NCI-H345 (cell line): ENCODE measurements at places on chromosomes 7 and 10.

DNA sequence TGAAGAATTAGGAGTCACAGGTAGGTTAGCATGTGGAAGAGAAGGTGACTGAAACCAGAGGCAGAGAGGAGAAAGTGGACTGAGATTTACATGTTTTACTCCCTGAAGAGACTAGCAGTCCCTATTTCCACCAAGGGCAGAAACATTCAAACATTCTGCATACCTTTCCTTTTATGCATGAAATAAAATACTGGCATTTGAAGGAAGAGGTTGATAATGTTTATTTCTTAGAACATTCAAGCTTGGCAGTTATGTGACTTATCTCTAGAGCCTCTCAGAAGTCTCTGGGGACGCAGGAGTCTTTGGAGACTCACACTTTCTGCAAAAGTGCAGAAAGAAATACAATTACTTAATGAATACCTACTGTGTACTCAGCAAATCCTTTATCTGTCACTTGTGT is 507.1 kb upstream of the C7orf33 start:
- DNase-seq, result no peak

DNA sequence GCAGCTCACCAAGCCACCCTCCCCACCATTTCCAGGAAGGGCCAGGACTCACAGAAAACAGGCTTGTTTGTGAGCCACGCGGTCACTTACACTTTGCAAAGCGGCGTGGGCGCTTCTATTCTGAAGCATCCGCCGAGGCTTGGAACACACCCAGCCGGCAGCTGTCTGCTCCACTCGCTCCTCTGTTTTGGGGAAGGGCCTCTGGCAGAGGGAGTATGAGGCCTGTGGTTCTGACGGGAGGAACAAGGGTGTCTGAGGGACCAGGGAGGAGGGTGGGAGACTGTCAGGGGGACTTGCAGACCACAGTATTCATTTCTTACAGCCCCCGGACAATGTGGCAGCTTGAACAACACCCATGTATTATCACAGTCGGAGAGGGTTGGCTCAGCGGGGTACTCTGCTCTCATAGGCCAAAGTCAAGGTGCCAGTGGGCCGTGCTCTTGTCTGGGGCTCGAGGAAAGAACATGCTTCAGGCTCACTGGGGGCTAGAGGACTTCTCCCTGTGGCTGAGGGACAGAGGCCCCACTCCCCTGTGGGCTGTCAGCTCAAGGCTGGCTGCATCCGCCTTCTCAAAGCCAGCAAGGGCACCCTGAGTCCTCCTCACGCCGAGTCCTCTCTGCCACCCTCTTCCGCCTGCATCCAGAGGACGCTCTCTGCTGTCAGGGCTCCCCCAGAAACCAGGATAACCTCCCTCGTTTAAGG is 60.4 kb upstream of the FAM20C start:
- no peak for DNase-seq

DNA sequence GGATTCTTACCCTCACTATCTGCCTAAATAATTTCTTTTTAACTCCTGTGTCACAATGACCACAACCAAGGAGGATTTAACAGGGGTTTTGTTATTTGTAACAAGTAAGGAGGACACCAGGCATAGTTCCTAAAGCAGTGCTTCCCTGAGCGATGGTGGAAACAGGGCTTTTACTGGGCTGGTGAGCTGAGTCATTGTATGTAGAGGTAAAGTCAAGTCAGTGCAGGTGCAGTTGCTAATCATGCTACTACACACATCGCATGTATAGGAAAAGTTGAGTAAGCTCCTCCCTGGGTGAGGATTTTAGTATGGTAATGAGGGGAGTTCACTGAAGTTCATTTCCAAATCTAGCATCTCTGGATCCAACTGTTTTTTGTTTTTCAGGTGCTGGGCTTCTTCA is 22.9 kb upstream of the ABCA13 start:
- no peak for DNase-seq

- no peak for DNase-seq
Measured at GRCh38 chr7:133050200-133050995, 31.5 kb downstream of the CHCHD3 start.

DNA sequence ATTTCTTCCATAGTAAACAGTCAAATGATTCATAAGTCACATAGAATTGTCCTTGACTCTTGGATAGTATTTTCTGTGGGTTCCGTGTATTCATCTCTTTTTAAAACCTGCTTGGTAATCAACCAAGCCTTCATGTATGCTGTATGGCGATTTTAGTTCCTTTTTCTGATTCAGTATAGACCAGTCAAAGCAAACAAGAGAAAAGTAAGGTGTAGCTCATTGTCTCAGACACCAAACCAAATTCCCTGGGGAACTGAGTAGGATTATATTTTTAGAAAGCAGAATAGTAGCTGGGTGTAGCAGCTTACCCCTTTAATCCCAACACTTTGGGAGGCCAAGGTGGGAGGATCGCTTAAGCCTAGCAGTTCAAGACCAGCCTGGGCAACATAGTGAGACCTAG is 240.5 kb downstream of the BBS9 start:
- no peak for DNase-seq

- no peak for DNase-seq
Measured at GRCh38 chr10:86335831-86336230, 30.8 kb downstream of the GRID1 start.

DNA sequence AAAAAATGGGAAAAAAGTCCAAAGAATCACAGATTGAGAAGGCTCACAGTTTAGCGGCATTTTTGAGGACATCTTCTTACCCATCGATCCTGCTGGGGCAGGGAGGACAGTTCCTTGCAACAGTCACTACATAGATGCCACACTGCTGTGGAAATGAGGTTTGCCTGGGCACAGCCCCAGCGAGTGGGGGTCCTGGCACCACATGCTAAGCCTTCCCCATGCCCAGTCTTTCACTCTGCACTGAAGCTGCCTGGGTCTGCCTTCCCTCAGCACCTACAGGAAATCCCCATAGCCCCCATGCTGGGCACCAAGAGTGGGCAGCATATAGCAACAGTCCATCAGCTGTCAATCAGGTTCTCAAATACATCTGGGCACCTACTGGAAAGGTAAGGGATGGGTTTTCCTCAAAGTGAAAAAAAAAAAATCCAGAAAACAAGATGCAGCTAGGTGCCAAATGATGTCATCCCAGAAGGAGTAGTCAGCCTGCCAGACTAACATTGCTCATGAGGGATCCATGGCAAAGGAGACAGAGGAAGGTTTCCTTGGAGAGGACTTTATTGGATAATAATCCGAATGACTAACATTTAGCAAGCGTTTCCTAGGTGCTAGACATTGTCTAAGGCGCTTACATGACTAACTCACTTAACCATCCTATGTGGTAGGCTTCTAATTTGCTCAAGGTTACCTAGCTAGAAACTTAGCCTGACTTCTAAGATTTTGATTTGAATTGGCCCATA is 125.7 kb upstream of the CXCL12 start:
- DNase-seq, result no peak

GRCh38 chr7:73971322-73971703 is 56.7 kb upstream of the ELN start:
- DNase-seq, result no peak

DNA sequence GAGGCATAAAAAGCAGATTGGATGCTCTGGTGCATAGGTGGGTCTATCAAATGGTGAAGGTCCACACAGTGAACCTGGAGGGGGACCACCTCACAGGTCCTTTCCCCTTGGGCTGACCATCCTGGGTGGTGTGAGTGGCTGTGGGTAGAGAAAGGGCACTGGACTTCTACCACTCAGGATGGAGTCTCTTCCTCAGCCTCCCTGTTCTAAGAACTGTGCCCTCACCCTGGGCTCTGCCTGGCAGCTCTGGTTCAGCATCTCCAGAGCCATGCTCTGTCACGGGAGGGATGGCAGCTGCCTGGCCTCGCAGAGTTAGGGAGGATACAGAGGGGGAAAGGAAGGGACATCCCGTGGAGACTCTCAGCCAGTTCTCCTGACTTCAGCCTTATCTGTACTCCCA is 121.8 kb downstream of the TAX1BP1 start:
- no peak for DNase-seq

GRCh38 chr10:12264204-12264940 is 68.4 kb downstream of the CDC123 start:
- peak; percentile 78 for DNase-seq

- no peak for DNase-seq
Measured at GRCh38 chr10:132290631-132291030, 17.1 kb downstream of the STK32C start.

GRCh38 chr7:142168746-142169145 is 57.2 kb downstream of the MGAM2 start:
- DNase-seq, result no peak

GRCh38 chr7:73555411-73555982 is 2.0 kb downstream of the BCL7B start:
- DNase-seq, result no peak

- no peak for DNase-seq
Measured at GRCh38 chr10:34109952-34110702, 705.0 kb downstream of the PARD3 start.

- DNase-seq, result no peak
Measured at GRCh38 chr7:111780527-111780926, 218.2 kb upstream of the IMMP2L start.

DNA sequence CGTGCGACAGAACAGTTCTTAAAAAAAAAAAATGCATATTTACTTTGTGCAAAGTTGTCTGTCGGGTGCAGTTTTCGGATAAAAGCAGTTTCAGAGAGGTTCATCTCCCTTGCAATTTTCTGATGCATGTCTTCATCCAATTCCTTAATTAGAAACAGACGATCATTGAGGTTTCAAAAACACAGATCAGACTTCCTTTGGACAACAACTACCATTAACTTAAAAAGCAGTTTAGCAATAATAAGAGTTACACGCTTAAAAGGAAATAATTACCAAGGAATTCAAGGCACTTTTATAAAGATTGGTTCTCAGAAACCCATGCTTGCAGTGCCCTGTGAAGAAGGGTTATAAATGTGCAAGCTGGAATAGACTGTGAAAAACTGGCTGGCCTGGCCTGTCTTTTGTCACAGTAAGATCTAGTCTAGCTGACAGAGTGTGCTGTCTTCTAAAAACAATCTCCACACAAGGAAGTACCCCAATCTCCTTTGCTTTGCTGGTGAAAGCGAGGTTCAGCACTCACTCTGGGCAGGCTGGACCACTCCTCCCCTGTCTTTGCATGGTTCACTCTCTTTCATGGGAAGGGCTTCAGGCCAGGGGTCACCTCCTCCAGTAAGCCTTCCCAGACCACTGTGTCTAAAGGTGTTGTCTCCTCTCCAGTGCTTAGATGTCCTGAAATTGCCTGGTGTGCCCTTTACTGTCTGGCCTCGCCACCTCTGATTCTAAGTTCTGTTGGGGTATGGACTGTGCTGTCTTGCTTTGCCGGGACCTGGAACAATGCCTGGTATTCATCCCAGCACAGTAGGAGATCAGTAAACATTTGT is 34.8 kb upstream of the HNRNPH3 start:
- no peak for DNase-seq

- DNase-seq, result no peak
Measured at GRCh38 chr10:116866987-116867595, 17.8 kb downstream of the ENO4 start.

DNA sequence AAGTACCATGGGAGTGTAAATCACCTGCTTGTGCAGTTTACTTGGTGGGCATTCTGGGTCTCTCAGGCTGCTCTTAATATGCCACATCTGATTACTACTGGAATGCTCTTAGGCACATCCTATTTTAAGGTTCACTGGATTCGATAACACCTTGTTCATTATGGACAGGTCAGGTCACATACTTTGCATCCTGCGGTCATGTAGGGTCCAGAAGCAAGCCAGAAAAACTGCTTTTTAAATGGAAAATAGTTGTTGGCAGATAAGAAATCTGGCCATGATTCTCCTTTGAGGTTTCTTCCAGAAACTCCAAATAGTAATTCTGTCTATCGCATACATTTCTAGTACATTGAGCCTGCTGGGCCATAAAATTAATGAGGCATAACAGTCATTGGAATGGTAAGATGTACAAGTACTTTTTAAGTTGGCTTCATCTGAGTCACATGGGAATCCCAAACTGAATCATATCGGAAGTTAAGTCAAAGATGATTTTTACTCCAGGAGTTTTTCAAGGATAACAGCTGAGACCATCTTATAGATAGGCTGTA is 371.9 kb downstream of the LRRTM3 start:
- no peak for DNase-seq

DNA sequence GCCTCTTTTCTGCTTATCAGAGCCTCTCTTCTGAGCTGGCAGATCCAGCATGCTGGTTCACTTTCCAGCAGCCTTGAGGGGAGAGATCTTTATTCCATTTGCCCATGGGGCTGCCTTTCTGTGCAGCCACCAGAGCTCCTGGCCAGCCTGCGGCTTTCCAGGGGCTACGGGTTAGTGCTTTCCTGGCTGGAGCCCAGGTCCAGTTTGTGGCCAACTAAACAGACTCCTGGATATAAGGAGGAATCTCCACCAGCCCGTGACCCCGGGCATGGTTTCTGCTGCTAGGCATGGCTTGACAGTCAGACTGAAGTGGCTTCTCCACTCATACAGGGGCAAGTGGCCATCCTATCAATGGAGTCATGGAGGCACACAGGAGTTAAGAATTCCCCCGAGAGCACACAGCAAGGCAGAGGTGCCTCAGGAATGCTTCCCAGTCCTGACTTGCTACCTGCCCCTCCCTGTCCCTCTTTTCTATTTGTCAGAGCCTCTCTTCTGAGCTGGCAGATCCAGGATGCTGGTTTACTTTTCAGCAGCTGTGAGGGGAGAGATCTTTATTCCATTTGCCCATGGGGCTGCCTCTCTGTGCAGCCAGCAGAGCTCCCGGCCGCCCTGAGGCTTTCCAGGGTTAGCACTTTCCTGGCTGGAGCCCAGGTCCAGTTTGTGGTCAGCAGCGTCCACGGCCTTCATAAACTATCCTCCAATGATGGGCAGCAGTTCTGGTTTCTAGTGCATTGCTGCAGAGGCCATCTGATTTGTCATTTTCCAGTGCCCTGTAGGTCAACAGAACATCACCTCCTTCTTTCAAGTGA is 35.9 kb downstream of the TSPAN15 start:
- no peak for DNase-seq

- peak; percentile 47 for DNase-seq
Measured at GRCh38 chr7:87318741-87319140, 26.7 kb upstream of the CROT start.

- DNase-seq, result peak; percentile 41
Measured at GRCh38 chr7:144416341-144416740, 12.8 kb upstream of the NOBOX start.

DNA sequence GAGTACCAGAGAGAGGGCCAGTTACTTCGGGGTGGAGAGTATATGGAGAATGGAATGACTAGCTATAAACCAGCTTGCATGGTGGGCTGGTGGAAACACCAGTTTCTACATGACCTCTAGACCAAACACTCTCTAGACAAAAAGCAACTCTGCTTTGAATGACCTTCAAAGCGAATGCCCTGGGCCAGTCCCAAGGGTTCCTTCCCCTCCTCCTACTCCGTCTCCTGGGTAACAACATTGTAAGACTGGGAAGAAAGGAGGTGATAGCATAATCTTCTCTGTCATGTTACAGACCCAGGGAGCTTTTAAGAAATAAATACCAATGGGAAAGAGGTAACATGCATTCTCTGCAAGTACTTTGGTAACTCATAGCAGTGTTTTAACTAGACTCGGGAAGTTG is 7.4 kb downstream of the HK1 start:
- no peak for DNase-seq

DNA sequence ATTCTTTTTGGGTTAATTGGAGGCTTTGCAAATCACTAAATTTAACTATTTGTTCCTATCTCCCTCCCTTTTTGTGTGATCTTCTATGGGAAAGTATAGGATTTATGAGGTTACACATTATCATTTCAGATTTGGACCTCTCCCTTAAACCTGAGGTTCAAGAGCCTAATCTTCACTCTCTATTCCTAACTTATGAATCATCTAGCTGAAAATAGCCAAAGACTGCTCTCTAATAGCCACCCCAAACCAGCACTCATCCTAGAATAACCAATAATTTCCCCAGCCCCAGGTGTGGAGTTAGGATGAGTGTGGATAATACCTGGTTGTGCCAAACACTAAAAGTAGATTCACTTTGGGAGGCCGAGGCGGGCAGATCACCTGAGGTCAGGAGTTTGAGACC is 499.2 kb downstream of the GFRA1 start:
- no peak for DNase-seq
